Stimulated activated CD4-positive, alpha-beta T cell treated with anti-CD3 and anti-CD28 coated beads, Interleukin-1b, Interleukin-23, amount 100 ng/mL, for 1 hour (primary cell): ENCODE measurements at places on chromosomes 7 and 10.

DNA sequence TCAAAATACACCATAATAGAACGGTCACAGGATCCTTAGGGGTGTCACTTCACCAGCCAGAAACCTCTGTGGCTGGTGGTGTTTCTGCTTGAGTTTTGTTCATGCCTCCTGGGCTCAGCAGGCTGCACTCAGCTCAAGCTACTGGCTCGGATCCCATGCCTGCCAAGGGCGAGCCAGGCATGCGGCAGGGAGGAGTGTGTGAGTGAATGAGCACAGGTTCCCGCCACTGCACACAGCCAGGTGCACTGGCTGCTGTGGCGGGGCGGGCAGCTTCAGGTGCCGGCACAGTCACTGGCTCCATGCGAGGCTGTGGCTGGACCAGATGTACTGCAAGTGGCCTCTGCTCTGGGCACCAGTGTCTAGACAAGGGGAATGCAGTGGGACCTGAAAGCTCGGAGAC is 29.5 kb downstream of the CLDN12 start:
- DNase-seq: no peak

- no peak for DNase-seq
These were observed 90.3 kb downstream of the SRPK2 start for GRCh38 chr7:105298439-105298894.

DNA sequence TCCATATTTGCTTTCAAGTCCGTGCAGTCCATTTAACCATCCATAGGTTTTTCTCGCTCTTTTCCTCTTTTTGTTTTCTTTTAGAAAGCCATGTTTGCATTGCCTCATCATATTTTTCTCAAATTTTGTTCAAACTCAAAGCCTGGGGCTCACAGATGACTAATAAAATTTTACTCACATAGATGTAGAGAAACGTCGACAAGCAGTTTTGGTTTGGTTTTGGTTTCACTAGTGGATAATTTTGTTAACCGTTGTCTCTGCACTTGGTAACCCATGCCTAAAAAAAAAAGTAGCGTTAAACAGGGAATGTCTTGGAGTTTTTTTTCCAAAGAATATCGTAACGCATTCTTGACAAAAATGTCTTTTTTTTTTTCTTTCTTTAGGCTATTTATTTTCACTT is 344.2 kb upstream of the GALNT17 start:
- DNase-seq: no peak

DNA sequence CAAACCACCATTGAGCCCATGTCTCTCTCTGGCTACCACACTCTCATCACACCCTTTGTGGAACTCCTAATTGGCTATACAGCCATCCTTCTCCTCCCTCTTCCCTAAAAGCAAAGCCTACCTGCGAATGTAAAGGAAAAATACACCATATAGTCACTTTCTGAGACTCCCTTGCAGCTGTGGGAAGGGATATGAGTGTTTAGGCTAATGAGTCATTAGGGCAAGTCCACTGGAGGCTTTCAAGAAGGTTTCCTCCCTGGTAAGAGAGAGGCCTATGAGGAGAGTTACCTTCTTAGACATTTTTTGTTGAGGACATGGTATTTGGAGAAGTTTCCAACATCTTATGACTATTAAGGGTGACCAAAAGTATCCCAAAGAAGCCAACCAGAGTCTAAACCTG is 4.1 kb upstream of the TMEM243 start:
- no peak for DNase-seq

GRCh38 chr10:34184939-34185386 is 630.1 kb downstream of the PARD3 start:
- no peak for DNase-seq

GRCh38 chr10:127186813-127187212 is 9.6 kb downstream of the INSYN2A start:
- DNase-seq: no peak

- DNase-seq: no peak
These were observed 3.1 kb downstream of the PLAU start for GRCh38 chr10:73914036-73914435.

DNA sequence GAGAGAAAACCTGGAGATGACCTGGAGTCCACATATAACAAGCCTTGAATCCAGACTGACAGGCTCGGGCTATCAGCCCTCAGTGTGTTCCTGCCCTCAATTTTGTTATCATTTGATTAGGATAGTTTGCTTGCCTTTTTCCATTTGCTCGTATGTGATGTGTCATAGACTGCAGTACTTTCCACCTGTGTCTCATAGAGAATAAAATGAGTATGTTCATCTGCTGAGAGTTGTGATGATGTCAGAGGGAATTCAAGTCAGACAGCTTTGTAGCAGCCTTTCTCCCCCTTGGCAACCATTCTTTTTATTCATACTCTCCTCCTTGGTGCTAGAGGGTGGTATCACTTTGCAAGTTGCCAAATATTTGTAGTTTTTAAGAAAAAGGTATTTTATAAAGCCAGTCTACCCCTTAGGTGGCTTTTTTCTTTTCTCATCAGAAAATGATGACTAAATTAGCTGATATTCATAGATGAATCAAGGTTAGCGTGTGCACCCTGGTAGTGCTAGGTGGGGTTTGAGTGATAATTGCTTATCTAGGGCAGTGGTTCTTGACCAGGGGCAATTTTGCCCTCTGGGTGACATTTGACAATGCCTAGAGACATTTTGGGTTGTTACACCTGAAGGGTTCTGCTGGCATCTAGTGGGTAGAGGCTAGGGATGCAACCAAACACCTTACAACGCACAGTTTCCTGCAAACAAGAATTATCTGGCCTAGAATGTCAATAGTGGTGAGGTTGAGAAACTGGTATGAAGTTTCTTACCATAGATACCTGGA is 5.4 kb downstream of the SGPL1 start:
- DNase-seq: no peak

DNA sequence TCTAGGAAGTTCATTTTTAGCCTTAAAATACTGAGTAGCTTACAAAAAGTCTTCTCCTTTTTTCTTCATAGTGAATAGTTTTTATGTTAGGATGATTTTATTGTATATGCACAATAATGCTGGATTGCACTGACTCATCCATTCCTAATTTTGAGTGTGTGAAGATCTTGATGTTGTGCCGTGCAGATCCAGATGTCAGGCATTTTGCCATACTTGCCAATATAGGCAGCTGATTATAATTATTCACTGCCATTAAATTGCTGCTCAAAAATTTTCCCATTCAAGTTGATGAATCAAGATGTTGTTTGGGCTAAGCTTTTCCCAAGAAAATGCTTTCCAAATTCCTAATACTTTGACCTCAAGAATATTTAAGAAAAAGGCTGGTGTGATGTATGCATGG is 218.3 kb downstream of the AHR start:
- DNase-seq: no peak

- no peak for DNase-seq
These were observed 256.0 kb upstream of the ZMIZ1 start for GRCh38 chr10:78812571-78813318.

DNA sequence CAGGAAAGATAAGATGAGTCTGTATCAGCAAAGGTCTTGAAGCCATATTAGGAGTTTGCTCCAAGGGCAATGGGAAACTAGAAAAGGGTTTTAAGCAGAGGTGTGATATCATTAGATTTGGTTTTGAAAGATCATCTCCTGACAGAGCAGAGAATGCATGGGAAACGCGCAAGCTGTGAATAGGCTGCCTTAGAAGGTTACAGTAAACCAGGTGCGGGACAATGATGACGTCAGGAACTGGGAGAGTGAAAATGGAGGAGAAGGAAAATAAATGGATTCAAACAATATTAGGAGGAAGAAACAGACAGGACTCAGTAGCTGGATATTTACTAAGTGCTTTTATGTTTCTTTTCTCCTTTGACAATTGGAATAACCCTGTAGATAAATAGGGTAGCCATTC is 50.6 kb downstream of the CACNB2 start:
- no peak for DNase-seq

GRCh38 chr7:76008156-76008687 is 13.8 kb upstream of the TMEM120A start:
- no peak for DNase-seq

DNA sequence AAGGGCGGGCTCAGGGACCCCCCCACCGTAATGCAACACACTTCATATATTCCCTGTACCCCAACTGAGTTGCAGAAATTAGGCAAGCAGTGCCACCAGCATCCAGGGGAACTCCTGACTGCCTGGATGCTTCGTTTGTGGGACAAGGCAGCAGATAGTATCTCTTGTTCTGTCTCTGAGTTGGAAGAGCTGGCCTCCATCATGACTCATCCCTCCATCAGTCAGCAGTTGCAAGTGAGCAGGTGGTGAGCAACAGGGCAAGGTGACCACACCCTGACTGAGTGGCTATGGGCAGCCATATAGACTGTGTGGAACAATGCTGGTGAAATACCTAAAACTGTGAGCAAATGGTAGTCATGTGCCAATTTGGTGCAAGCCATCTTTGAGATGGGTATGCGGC is 22.8 kb upstream of the ADAMTS14 start:
- no peak for DNase-seq

DNA sequence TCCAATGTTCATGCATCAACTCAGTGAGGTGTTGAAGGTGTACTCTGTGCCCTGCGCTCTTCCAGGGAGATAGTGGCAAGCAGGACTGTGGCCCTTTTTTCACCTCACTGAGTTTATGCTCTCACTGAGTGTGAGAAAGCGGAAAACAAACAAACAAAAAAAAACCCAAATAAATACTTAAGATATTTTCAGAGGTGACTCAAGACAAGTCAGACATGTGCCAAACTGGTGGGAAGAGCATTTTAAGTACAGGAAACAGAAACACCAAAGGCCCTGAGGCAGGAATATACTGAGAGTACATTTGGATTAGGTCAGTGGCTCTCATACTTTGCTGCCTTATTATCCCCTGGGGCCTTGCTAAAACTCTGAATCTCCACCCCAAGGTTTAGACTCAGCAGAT is 111.9 kb upstream of the IGFBP3 start:
- no peak for DNase-seq

DNA sequence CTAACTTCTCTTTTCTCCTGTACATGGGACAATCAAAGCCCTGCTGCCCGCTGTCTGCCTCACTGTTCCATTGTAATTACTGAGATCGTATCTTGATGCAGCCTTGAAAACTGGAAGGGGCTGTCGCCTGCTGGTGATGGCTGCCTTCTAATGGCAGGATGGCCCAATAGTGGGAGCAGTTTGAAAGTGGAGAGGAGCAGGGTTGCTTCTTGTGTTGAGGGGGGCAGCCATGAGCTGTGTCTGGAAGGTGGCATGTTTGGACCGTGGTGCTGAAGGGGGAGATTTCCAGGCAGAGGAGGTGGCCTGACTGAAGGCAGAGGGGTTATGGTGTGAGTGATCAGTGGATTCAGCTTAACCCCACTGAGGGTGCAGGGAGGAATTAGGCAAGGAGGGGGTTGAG is 8.1 kb downstream of the WDFY4 start:
- no peak for DNase-seq

GRCh38 chr7:73999664-74000435 is 28.1 kb upstream of the ELN start:
- no peak for DNase-seq

DNA sequence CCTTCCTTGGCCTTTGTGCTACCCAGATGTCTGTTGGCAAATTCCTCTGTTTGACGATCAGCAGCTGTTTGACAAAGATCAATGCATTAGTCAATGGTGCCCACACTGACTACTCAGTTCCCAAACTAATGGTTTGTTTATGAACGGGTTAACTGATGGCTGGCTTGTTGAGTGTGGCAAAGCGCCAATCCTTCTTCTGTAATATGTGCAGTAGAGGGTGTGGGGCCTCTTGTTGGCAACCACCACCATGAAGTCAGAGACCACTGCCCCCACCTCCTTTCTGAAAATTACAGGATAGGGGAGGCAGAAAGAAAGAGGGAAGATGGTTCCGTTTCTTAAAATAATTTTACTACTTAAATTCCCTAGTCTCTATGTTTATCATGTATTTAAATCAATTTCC is 2.6 kb upstream of the PLCE1 start:
- no peak for DNase-seq

DNA sequence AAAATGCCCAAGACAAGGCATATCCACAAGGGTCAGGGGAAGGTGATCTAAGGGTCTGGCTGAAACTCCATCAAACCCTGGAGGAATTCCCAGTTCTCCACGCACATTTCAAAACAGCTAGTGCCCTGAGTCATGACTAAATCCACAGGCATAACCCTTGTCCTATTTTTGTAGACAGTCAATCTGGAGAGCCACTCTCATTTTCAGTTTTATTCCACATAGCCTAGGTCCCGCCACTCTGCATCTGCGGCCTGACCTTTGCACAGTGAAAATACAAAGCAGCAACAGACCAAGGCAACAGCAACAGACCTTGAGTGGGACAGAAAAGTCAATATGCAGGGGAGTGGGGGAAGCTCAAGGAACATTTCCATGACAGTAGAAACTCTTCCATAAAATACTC is 201.4 kb upstream of the NPVF start:
- no peak for DNase-seq

- no peak for DNase-seq
These were observed 57.8 kb upstream of the RAB18 start for GRCh38 chr10:27446091-27446918.

GRCh38 chr10:74500026-74500704 is 326.2 kb upstream of the KAT6B start:
- no peak for DNase-seq

DNA sequence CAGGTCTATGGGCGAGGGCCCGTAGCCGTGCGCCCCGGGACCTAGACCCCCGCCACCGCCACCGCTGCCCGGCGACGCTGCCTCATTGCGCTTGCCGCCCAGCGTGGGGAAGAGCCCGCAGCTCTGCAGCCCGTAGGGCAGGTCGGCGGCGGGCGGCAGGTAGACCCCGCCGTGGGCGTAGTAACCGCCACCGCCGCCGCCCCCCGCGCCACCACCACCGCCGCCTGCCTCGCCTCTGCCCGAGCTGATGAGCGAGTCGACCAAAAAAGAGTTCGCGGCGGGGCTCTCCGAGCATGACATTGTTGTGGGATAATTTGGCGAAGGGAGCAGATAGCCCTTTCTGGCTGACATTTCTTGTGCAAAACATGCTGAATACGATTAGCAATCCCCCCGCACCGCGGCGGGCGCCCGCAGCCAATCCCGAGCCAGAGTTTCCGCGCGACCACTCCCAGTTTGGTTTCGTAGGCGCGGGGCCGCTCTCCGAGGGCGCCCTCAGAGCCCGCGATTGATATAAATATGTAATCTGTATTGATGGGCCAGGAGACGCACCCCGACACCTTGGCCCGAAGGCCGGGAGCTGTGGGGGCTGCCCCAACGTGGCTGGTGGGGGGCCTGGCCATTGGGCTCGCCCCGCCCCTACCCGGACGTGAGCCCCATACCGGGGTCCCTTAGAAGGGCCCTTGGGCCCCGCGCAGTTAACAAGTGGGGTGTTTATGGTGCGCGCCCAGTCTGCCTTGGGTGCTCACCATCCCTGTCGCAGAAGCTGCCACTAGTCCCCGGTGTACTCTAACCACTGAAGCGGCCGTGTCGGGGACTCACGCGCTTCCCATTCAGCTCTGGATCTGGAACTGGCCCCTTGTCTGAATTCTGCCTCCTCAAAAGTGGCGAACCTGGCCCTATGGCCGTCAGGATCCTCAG is at the start of gene HOXA10:
HOXA10 (minus strand) TSS at position 365 of the 918 bp plus-strand sequence; CDS start at position 351, 14 bp downstream.
- DNase-seq: no peak

GRCh38 chr10:23927576-23928325 is 281.2 kb upstream of the KIAA1217 start:
- no peak for DNase-seq

- no peak for DNase-seq
These were observed 304.5 kb downstream of the SDHAF3 start for GRCh38 chr7:97422046-97422445.
